ENCODE measurements at places on chromosomes 7 and 10.
A peak's percentile ranks its signal among the peaks of the same experiment; 100 is the strongest.

- peak; percentile 99 for DNase-seq
Measured at GRCh38 chr10:71638822-71639719, 80.5 kb downstream of the C10orf105 start.

- DNase-seq: no peak
Measured at GRCh38 chr7:117083648-117084047, 130.3 kb downstream of the ST7 start.

DNA sequence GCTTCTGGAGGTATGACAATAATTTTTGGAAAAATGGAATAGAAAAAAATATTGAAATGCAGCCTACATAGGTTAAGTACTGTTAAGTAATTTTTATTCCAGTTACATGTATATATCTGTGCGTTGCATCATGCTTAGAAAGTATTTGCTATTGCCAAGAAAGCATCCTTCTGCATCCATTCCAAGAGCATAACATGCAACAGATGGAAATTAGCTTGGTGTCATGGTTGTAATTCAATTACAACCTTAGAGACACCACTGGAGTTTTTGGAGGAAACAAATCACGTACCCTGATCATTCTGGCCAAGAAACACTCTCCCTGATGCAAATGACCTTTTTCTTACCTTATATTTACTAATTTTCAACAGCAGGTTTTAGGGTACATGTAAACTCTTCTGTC lies 1.7 kb downstream of the AKR1B1 start:
- DNase-seq: no peak

- DNase-seq: no peak
Measured at GRCh38 chr7:111894518-111894917, 311.7 kb downstream of the DOCK4 start.

GRCh38 chr7:13099154-13099795 lies 411.8 kb downstream of the ARL4A start:
- DNase-seq: no peak

DNA sequence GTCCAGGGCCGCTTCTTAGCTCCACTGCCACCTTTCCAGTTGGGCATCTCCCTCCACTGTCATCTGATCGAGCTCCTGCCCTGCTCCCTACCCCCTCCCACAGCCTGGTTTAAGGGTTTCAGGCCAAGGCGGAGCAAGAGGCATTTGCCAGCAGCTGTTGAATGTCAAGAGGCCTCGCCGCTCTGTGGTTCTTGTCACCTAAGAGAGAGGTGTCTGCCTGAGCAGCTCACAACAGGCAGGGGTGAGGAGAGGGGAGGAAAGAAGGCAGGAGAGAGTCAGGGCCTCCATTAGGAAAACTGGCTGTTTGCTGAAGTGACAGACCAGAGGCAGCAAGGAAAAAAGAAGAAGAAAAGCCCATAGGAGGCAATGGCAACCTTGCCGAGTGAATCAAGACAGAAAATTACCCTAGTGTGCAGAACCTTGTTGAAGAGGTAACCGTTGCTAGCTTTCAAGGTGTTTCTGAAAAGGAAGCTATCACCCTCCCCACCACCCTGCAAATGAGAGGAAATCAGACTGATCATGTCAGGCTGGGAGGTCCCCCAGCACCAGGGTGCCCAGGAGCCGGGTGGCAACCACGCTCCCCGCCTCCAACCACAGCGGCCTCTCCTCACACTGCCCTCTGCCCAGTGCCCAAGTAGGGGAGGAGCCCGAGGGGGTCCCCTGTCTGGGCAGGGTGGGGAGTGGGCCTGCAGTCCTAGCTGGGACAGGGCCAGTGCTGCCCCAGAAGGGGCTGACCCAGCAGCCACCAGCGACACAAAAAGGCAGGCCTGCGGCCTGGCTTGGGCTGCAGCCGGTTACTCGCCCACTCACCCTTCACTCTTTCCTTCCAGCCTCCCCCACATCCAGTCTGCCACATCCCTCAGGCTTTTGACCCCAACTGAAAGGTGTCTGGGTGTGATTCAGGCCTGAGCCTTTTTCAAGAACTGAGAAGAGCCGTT lies 7.1 kb downstream of the GATA3 start:
- no peak for DNase-seq

DNA sequence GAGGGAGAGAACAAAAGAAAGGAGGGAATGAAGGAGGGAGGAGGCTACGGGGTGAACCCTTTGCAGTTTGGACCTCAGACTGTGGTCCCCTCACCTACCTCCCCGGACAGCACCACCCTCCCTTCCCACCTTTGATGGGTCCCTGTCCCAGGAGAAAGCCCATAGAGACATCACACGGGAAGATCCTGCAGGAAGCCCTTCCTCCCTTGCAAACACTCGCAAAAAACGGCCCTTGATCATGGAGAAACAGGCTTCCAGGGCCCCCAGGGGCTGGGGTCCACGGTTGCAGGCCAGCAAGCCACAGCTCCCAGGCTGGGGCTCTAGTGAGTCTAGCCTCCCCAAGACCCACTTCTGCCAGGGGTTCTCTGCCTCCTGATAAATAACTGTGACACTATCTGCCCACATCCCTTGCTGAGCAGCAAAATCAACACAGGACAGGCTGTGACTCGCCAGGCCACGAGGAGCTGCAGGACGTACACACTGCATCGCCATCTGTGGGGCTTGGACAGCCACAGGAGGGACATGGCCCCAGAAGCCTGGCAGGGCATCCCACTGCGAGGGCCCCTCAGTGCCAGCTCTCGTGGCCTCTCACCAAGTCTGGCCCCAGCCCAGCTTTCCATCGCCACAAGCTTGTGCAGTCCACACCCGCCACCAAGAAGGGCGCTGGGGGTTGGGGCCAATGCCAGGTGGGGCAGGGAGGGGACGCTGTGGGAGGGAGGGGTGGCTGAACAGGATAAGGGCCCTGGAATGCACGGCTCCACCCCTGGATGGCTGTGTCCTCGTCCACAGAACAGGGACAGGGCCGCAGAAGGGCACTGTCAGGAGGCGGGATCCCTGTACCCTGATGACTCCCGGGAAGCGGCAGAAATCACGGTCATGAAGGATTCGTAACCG lies 34.2 kb downstream of the PDGFA start:
- DNase-seq: no peak

DNA sequence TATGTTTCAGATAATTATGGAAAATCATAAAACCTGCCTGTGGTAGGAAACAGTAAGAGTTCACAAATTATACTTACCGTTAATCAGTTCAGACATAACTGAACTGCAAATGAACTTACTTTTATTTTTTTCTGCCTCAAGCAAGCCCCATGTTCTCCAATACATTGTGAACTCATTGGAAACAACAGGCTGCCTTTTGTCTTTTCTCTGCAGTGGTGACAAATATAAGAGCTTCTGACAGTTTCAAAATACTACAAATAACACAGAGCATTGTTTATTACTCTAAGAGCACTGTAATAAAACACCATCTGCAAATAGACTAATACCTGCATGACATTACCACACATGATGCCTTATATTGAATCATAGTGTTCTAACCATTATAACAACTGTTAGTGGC lies 94.0 kb upstream of the CDCA7L start:
- no peak for DNase-seq
